ENCODE measurements at places on chromosomes 2 and 18.

GRCh38 chr2:120947327-120947726, 211.7 kb downstream of the GLI2 start:
- DNase-seq: no peak

DNA sequence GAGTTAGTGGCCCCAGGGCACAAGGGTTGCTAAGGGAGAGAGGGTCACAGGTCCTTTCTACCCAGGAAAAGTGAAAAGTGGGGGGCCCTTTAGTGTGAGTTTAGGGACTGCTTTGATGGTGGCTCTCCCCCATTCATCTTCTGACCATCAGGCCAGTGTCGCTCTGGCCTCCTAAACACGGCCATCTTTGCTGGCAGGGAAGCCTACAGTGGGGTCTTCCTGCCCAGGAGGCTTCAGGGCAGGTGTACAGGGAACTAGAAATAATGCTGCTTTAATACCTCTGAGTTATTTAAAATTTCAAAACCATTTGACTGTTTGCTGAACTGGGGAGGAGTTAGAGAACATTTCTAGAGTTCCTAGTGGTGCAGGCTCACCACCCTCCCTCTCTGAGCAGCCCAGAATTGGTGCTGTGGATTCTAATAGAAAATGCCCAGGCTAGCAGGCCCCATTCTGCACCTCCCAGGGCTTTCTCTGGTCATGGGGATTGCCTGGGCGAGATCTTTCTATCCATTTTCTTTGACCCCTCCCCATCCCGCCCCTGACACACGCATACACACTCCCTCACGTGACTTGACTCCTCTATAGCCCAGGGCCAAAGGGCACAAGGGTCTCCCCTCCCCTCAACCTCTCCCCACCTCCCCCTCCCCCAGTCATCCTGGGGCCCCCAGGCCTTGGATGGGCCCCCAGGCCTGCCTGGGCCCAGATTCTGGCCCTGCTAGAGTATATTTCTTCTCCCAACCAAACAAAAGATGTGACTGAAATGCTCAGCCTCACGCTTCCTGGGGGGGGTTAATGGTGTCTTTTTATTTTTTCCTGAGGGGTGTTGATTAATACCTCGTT, 3.1 kb downstream of the PKDCC start:
- no peak for DNase-seq

DNA sequence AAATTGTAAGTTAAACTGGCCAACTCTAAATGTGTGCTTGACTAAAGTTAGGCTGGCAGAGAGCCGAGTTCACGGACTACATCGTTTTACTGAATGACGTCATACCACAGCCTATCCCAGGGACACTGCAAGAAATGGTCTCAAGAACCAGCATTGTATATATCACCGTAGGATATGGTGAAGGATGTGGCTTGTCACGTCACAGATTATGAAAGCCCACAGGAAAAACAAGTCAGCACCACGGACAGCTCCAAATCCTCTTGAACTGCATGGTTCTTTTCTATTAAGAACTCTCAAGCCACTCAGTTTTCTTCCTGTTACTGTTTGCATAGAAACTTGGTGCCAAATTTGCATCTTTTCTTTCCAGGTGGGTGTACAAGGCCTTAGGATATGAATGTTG, 85.1 kb upstream of the ACAA2 start:
- DNase-seq: peak; percentile 62

- DNase-seq: no peak
These were observed 77.3 kb downstream of the KCTD1 start for GRCh38 chr18:26471027-26471426.

- DNase-seq: no peak
These were observed 261.1 kb upstream of the TRIB2 start for GRCh38 chr2:12455661-12456060.

DNA sequence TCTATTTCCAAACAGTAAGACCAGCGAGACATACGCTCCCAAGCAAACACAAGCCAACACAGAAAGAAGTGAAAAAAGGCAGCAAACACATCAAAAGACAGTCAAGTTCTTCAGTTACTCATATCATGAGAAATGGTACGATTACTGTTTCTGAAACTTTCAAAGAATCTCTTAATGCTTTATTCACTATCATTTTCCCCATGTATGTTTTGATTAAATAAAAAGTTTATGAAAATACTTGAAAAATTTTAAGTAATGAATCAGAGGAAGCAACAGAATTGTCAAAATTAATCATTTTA, 114.9 kb downstream of the HDAC4 start:
- DNase-seq: no peak

- DNase-seq: no peak
These were observed 173.1 kb downstream of the UXS1 start for GRCh38 chr2:106020821-106021661.

- no peak for DNase-seq
These were observed 94.1 kb downstream of the BIN1 start for GRCh38 chr2:127012868-127013267.

DNA sequence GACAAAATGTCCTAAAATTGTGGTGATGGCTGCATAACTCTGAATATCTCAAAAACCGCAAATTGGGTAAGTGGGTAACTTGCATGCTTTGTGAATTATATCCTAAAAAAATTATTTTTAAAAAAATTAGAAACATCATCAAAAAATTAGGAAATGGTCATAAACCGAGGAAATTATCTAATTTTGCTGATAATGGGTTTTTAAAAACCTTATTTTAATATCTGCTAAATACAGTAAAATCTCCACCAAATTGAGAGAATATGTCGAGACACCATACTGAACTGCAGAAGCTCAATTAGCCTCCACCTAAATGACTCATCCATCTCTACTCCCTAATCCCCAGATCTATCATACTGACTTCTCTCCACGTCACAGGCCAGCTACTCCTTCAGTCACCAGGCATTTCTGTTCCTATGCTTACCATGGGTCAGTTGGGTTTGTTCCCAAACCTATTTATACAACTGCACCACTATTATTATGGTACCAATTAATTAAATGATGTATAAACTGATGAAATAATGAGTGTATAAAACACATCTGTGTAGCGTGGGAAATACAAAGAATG, 36.1 kb downstream of the SPIRE1 start:
- no peak for DNase-seq

GRCh38 chr2:218557941-218558340, 10.2 kb downstream of the USP37 start:
- no peak for DNase-seq

GRCh38 chr18:48943333-48943732, 7.4 kb downstream of the SMAD7 start:
- no peak for DNase-seq

DNA sequence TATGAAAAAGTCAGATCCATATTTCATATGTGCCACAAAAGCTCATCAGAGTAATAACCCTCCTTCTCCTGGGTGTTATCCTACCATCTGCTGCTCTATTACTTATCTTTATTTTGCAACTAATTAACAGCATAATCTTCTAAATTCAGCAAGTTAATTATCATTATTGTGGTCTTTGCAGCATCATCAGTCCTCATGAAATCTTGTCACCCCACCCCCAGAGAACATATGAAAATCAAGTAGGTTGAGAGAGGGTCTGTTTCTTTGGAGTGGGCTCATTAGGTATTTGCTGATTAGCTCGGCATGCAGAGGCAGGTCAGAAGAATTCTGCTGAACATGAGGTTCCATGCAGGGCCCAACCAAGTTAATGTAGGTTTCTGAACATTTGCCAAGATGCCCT, 64.8 kb downstream of the ATF2 start:
- no peak for DNase-seq

DNA sequence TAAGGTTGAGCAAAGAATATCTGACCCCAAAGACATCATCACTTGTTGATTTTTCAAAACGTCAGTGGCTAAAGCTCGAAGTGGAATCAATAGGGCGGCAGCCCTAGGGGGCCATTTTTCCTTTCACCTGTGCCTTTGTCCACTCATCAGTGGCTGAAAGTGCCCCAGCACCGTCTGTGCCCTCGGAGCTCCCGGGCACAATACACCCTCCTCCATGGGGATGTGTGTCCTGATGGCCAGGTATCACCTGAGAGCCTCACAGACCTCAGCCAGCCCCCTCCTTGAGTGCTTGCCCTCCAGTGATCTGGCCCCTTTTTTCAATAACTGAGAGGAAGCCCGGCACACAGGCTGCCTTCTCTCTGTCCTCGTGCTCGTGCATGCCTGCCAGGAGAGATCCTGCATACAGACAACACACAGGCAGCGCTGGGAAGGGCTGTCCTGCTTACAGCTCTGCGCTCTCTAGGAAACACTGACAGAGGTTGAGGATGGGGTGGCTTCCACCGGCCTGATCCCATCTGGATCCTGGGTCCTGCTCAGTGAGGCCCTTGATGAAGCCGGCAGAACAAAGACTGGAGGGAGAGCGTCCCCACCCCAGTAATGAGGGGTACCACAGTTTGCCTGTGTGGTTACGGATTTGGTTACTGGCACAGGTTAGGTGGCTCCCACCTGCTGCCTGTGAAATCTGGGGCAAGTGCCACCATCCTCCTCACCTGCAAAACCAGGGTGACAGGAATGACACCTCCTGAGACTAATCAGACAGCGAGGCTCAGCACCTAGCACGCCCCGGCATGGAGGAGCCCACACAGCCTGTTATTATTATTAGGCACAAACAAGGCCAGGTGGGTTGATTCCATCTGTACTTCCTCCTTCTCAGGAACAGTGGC, 197.5 kb upstream of the RAB6C start:
- DNase-seq: no peak

GRCh38 chr2:75465317-75465984, 95.3 kb downstream of the EVA1A start:
- no peak for DNase-seq

- no peak for DNase-seq
These were observed 39.7 kb upstream of the LYPD6 start for GRCh38 chr2:149290662-149291061.

DNA sequence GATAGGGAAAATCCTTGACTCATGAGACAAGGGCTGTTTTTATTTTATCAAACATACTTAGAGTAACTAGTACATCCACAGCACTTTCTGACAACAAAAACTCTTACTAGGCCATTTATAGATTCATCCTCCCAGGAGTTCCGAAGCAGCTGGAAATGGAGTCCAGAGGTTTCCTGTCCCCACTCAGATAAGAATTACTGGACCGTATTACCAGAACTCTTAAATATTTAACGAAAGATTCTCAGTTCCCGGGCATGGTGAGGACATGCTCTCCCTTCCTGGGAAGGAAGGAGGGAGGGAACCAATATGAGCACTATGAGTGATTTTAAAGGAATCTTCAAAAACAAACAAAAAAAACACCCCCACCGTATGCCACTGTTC, 41.2 kb downstream of the AKAIN1 start:
- no peak for DNase-seq

GRCh38 chr2:215879977-215880940, 133.1 kb downstream of the MREG start:
- DNase-seq: no peak

- no peak for DNase-seq
These were observed 52.5 kb upstream of the TTN start for GRCh38 chr2:178859730-178860129.

GRCh38 chr2:85383850-85384249, 26.3 kb downstream of the CAPG start:
- no peak for DNase-seq

- no peak for DNase-seq
These were observed 82.1 kb upstream of the POMC start for GRCh38 chr2:25250331-25251070.

DNA sequence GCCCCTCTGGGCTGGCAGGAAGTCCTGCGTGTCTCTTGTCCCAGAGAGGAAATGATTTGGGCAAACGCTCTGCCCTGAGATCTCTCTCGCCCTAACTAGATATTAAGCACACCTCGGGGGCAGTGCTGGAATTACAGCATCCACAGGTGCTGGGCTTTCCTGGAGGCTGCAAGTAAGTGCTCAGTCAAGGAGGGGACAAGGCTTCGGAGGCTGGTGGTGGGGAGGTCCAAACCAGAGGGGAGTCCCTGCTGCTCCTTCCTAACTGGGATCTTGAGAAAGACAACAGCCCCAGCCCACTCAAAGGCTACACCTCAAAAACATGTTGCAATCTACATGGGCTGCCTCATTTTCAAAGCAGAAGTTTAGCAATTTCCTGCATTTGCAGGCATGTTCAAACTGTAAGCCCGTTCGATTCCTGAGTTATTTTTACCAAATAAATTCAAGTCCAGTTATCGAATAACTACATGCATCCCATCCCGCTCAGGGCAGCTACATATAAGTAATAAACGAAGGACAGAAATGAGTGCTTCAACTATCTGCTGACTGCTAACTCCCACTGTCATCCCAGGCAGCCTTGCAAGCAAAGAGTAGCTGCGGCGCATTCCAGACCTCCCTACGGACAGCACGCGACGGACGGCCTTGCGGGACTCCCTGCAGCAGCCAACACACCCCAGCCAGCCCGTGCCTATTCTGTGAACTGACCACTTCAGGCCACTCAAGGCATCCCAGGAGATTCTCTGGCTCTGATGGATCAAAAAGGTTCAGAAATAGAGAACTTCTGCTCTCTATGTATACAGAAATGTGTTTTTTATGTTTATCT, 27.5 kb downstream of the ZNF516 start:
- no peak for DNase-seq

DNA sequence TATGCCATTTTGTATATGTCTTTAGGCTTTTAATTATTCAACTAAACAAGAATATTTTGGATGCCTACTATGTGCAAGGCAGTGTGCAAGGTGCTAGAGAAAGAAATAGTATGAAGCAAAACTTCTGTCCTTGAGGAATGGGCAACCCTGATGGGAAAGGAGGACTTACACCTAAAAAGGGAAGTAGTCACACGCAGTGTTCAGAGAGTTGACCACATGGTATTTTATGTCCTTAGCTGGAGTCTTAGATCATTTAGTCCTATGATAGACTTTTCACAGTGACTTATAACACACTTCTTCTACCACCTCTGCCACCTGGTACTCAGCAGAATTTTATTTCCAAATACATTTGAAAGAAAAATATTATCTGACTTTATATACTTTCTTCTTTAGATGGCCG, 291.6 kb downstream of the PLCL1 start:
- no peak for DNase-seq

DNA sequence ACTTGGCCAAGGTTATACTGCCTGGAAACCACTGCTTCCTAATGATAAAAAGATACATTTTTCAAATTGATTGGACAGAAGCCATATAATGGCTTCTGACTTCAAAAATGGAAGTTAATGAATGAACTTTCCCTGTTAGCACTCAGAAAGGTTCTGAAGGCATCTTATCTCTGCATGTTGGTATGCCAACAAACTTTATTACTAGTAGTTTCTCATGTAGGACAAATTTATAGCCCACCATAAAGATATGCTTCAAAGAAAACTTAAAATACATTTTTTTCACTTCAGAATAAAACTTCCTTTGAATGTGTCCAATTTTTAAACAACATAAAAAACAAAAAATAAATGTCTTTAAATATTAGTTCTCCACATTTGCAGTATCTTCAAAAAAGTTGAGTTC, 10.0 kb downstream of the DOCK10 start:
- DNase-seq: no peak

DNA sequence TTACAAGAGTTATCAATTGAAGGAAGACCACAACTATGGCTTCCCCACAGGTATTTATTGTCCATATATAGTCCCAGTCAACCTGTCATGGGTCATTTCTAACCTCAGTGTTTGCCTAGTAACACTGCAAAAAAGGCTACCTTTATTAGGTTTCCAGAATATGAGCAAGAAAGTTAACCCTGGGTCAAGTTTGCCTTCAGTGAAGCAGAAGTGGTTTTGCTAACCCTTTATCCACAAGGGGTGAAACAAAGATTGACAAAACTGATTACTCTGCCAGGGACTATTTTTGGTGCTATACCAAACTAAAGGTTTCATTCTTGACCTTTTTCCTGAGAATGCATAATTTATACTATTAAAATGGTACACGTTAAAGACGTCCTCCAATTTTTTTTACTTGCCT, 28.8 kb downstream of the SP100 start:
- DNase-seq: no peak

GRCh38 chr2:230346921-230347533, 20.0 kb downstream of the SP140L start:
- no peak for DNase-seq

Measured in right renal cortex interstitium (tissue), 3 donors.